Activated CD4-positive, alpha-beta T cell treated with anti-CD3 and anti-CD28 coated beads, Interleukin-2, amount 10 ng/mL, durations not matched to agents 7 days and 5 days (primary cell): ENCODE measurements at places on chromosomes 2 and 18. TPM values are rescaled to one million over a fixed set of nuclear protein-coding genes. Genes with fewer than 3 reads are reported as not detected.
A peak's percentile ranks its signal among the peaks of the same experiment; 100 is the strongest.

MYL12B gene
- 395 TPM for total RNA-seq

ENOSF1 gene
- 67.2 TPM for total RNA-seq

SPEG gene
- 2.6 TPM for total RNA-seq

DNA sequence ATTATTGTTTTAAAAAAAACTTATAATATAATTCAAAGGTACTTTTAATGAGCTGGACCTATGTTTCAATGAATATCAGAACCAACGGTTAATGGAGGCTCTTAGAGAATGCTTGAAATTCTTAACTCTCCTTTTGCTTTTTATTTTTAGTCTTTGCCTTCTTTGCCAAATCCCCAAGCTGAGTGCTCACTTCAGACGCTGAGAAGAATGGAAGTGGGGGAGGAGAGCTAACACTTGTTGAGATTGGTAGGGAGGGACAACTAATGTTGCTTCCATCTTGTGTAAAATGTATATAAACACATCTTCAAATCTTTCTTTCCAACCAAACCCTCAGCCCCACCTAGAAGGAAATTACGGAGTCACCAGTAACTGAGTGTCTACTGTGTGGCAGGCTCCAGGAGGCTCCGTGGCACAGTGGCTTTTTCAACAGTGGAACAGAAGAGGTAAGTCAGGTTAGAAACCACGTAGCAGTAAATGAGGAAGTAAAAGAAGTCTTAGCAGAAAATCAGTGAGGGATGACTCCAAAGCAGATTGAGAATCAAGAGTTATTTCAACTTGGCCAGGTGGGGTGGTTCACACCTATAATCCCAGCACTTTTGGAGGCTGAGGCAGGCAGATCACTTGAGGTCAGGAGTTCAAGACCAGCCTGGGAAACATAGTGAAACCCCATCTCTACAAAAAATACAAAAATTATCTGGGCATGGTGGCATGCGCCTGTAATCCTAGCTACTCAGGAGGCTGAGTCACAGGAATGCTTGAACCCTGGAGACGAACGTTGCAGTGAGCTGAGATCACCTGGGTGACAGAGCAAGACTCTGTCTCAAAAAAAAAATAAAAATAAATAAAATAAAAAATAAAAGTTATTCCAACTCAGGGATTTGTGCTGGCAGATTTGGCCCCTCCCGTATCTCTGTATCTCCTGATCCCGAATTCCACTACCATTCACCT lies 45.0 kb upstream of the CREB1 start:
- no peaks in the 10 kb centered on the region for H3K36me3 ChIP-seq
- no peak overlapping the region for H3K27ac ChIP-seq
- DNase-seq, result no peak

SLC38A11 gene
- not detected for total RNA-seq

GRCh38 chr2:56449002-56449431 lies 265.2 kb downstream of the CCDC85A start:
- H3K4me3 ChIP-seq, result no peak overlapping the region
- no peak for DNase-seq
- no peaks in the 10 kb centered on the region for H3K36me3 ChIP-seq
- H3K4me1 ChIP-seq, result no peaks in the 10 kb centered on the region
- no peaks in the 10 kb centered on the region for H3K27me3 ChIP-seq

DNA sequence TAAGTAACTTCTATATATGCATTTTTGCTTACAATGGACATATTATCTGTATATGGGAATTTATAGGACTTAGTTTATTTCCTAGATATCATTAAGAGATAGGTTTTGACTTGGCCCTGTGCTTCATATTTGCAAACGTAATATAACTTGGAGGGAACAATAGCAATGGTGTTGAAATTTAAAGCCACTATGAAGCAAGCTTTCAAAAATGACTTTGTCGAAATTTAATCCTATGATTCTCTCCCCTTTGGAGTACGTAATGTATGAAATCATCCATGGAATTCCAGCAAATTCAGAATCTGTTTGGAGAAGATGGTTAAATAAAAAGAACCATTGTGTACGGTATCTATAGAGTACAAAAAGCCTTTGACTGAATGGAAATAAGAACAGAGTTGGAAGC lies 486.3 kb downstream of the ARHGAP15 start:
- no peaks in the 10 kb centered on the region for H3K27me3 ChIP-seq
- no peak for DNase-seq
- H3K4me3 ChIP-seq, result no peak overlapping the region
- H3K36me3 ChIP-seq, result peaks cover 64% of the 10 kb centered on the region
- H3K27ac ChIP-seq, result no peak overlapping the region
- peaks cover 17% of the 10 kb centered on the region for H3K4me1 ChIP-seq

DNA sequence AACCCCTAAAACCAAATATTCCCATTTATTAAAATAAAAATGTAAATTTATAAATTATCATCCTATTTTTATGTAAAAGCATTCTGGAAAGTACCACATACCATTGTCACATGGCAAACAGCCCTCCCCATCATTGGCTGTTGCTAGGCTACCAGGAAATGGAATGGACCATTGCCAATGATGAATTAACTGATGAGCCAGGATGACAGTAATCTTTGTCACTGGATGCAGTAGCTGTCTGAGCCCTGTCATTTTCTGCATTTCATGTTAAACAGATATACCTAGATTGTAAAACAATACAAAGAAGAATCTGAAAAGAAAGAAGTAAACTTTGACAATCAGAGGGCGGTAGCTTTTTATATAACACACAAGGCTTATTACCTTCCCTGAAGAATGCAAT lies 641.4 kb downstream of the BCL11A start:
- H3K36me3 ChIP-seq, result no peaks in the 10 kb centered on the region
- H3K4me3 ChIP-seq, result no peak overlapping the region
- H3K27ac ChIP-seq, result no peak overlapping the region
- DNase-seq, result no peak
- peaks cover 15% of the 10 kb centered on the region for H3K4me1 ChIP-seq

DNA sequence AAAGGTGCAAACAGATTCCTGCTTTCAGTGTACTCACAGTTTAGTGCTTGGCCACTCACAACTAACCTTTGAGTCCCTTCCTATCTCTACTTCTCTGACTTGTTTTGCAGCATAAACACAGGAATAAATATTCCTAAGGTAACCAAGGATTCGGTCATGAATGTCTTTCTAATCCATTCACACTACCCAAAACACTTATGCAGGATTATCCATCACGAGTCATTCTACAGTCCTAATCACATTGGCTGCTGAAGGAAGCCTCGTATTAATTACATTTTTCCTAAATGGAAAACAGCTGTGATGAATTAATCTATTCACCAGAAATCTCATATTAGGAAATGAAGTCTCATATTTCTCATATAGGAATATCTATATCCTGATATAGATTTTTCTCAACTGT lies 16.3 kb downstream of the RDH14 start:
- H3K4me3 ChIP-seq, result no peak overlapping the region
- no peak for DNase-seq
- peaks cover 23% of the 10 kb centered on the region for H3K4me1 ChIP-seq
- no peaks in the 10 kb centered on the region for H3K36me3 ChIP-seq
- H3K27ac ChIP-seq, result no peak overlapping the region

GRCh38 chr2:220040346-220040745 lies 412.9 kb downstream of the SLC4A3 start:
- H3K4me1 ChIP-seq, result no peaks in the 10 kb centered on the region
- H3K27ac ChIP-seq, result no peak overlapping the region
- no peaks in the 10 kb centered on the region for H3K27me3 ChIP-seq
- no peak overlapping the region for H3K4me3 ChIP-seq
- H3K36me3 ChIP-seq, result no peaks in the 10 kb centered on the region
- DNase-seq, result no peak

- no peak overlapping the region for H3K27ac ChIP-seq
- no peak overlapping the region for H3K4me3 ChIP-seq
- no peaks in the 10 kb centered on the region for H3K36me3 ChIP-seq
- peaks cover 5% of the 10 kb centered on the region for H3K4me1 ChIP-seq
- peaks cover 1% of the 10 kb centered on the region for H3K27me3 ChIP-seq
- no peak for DNase-seq
Observed at GRCh38 chr18:5518899-5519371, 24.9 kb downstream of the EPB41L3 start.

CCDC85A gene
- total RNA-seq, result not detected

CCDC150 gene
- 16.0 TPM for total RNA-seq

SLC9A4 gene
- 0.10 TPM for total RNA-seq

ADGRF3 gene
- total RNA-seq, result 7.4 TPM

METTL21A gene
- 19.3 TPM for total RNA-seq

LRATD1 gene
- total RNA-seq, result not detected

DNA sequence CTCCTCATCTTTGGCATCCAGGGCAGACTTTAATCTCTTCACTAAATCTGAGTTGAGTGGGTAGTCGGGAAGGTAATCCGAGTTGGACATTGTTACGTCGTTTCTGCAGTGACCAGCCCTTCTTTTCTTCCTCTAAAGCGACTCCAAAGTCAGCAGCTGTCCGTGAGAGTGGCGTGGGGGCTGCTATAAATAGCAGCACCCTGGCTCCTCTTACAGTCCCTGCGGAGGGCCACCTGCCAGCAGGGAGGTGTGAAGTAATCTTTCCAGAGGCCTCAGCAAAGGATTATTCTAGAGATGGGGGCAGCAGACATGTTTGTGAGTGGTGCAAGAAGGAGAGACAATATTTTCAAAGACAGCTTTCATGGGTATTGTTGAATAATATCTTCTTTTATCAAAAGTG lies at the start of gene ASB18:
Gene ASB18, minus strand, starts transcription at position 151 of the 400 bp plus-strand sequence. Its CDS starts 61 bp downstream, at position 90.
- no peak for DNase-seq
- no peak within 1 kb of the TSS for H3K27ac ChIP-seq
- H3K36me3 ChIP-seq, result no peaks in the 10 kb centered on the region
- H3K4me1 ChIP-seq, result no peaks in the 10 kb centered on the region
- no peak within 1 kb of the TSS for H3K4me3 ChIP-seq

DNA sequence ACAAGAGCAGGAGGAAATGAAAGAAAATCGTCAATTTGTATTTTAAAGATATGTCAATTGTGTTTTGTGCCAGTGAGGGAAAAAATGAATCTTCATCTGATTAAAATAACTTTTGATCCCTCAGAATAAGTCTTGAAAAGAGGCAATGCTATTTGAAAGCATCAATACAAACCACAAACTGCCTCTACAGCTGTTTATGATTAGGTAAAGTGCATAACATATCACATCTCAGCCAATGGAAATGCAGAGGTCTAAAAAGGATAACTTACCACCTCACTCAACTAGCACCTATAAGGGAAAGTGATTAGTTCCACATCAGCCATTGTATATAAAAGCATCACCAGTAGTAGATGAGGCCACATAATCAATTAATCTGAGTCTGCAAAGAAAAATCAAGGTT lies 492.2 kb upstream of the CDH2 start:
- H3K27ac ChIP-seq, result no peak overlapping the region
- no peak for DNase-seq
- no peaks in the 10 kb centered on the region for H3K36me3 ChIP-seq

CCL20 gene
- total RNA-seq, result 0.37 TPM

- DNase-seq, result peak; percentile 58
- H3K36me3 ChIP-seq, result peaks cover 4% of the 10 kb centered on the region
- peak overlapping the region; percentile 93 for H3K4me3 ChIP-seq
- H3K4me1 ChIP-seq, result peaks cover 78% of the 10 kb centered on the region
- H3K27me3 ChIP-seq, result no peaks in the 10 kb centered on the region
Observed at GRCh38 chr2:70124983-70125480, 37.8 kb downstream of the PCBP1 start.

IMP4 gene
- 71.1 TPM for total RNA-seq

C2orf78 gene
- total RNA-seq, result not detected

NPHP1 gene
- total RNA-seq, result 0.27 TPM

CFLAR gene
- 98.4 TPM for total RNA-seq

DNA sequence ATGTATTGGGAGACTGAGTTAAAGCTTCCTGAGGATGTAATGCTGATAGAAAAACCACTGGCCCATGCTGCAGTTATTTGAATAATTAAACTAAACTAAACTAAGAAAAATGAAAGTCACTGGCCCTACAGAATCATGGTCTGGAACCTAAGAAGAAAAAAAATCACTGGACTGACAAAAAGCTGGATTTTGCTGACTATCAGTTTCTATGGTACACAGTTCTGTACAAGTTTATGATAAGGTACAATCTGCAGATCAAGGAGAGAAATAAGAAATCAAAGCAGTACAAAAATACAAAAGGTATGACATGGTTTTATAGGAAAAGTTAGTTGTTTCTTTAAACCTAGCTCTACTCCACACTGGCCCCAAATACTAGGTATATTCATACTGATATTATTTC lies 15.6 kb downstream of the PPP4R3B start:
- H3K4me3 ChIP-seq, result no peak overlapping the region
- peaks cover 24% of the 10 kb centered on the region for H3K4me1 ChIP-seq
- no peak for DNase-seq
- H3K27ac ChIP-seq, result no peak overlapping the region
- no peaks in the 10 kb centered on the region for H3K27me3 ChIP-seq

DNA sequence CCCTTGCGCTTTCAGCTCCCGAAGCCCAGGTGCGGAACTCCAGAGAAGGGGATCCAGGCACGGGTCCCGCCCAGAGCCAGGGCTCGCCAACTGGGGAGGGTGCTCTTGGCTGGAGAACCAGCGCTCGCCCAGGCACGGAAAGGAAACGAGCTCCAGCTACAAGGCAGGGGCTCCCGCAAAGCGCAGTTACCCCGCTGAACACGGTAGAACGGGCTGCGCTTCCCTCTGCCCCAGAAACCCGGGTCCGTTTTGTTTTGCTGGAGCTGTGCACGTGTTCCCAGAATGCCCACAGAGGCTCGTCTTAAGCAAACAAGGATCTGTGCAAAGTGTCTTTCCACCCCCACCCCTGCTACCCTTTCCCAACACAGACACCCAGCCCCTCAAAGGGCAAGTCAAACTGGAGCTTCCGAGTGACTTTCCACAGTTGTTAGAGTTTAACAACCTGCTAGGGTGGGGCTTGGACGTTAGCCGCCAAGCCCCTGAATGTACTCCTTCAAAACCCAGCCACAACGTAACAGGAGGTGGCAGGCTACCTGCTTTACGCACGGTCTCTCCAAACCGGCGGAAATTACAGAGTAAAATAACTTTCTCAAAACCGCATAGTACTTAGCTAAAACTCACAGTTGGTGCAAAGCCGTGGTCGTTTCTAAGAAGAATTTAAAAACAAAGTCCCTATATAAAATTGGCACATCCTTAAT lies 775 bp downstream of the RNF125 start:
- peaks cover 32% of the 10 kb centered on the region for H3K36me3 ChIP-seq
- peaks cover 59% of the 10 kb centered on the region for H3K4me1 ChIP-seq
- H3K27me3 ChIP-seq, result no peaks in the 10 kb centered on the region
- H3K4me3 ChIP-seq, result peak overlapping the region; percentile 98
- H3K27ac ChIP-seq, result peak overlapping the region; percentile 98

DNA sequence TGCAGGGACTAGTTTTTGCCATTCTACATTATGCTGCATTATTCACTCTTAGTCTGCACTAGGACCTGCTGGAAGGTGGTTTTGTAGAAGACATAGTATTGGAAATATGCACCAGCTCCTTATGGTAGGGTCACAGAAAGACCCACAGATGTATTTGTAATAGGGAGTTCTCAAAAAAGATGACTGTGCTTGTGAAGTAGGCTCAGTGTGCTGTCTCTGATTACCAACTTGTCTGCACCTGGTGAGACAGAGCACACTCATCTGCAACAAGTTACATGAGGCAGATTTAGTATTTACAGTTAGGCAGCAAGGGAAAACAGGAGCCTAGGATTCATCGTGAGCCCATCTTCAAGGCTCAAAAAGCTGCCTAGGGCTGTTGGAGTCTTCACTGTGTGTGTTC lies 29.4 kb downstream of the RHBDD1 start:
- peaks cover 37% of the 10 kb centered on the region for H3K36me3 ChIP-seq
- H3K4me3 ChIP-seq, result no peak overlapping the region
- no peak for DNase-seq
- H3K4me1 ChIP-seq, result peaks cover 10% of the 10 kb centered on the region
- peak overlapping the region; percentile 15 for H3K27ac ChIP-seq
- no peaks in the 10 kb centered on the region for H3K27me3 ChIP-seq

FOXD4L1 gene
- total RNA-seq, result 0.25 TPM

UGT1A10 gene
- not detected for total RNA-seq

SPC25 gene
- total RNA-seq, result 52.2 TPM

ZAP70 gene
- total RNA-seq, result 337 TPM

- no peak overlapping the region for H3K4me3 ChIP-seq
- DNase-seq, result no peak
- no peak overlapping the region for H3K27ac ChIP-seq
- peaks cover 48% of the 10 kb centered on the region for H3K4me1 ChIP-seq
- H3K27me3 ChIP-seq, result peaks cover 6% of the 10 kb centered on the region
Observed at GRCh38 chr2:136373841-136374240, 255.9 kb upstream of the CXCR4 start.
